Stimulated activated effector memory CD8-positive, alpha-beta T cell treated with anti-CD3 and anti-CD28 coated beads, Interleukin-12 subunit alpha, Interleukin-12 subunit beta, amount 100 ng/mL, for 72 hours (primary cell): ENCODE measurements at places on chromosomes 13 and 19.
A peak's percentile ranks its signal among the peaks of the same experiment; 100 is the strongest.

DNA sequence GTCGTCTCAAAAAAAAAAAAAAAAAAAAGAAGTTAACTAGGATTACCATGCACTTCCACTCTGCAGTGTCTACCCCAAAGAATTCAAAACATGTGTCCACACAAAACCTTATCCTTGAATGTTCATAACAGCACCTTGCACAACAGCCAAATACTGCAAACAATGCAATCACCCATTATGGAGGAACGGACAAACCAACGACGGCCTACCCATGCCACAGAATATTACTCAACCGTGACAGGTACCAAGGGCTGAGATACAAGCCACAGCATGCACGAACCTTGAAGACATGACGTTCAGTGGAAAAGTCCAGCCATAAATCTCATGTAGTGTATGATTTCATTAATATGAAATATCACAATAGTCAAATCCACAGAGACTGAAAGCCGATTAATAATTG, 3.0 kb upstream of the SHISA7 start:
- no peak for DNase-seq

- no peak for DNase-seq
Observed at GRCh38 chr13:21071015-21071414, 9.6 kb upstream of the LATS2 start.

DNA sequence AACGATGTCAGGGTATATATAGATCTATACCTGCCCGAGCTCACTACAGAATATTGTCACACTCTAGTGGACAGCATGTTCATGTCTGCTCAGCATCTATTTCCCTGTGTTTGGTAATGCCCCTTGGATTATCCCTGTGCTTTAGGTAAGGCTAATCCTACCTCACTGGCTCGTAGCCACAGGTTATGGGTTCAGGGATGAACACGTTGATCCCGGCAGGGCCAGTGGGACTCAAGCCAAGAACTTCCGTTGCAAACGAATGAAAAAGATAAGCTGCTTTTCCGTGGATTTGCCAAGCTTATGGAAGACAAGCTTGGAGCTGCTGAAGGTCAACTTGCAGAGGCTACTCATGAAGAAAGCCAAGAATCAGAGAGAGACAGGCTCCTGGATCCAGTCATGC, 400.0 kb upstream of the TSHZ3 start:
- no peak for DNase-seq

DNA sequence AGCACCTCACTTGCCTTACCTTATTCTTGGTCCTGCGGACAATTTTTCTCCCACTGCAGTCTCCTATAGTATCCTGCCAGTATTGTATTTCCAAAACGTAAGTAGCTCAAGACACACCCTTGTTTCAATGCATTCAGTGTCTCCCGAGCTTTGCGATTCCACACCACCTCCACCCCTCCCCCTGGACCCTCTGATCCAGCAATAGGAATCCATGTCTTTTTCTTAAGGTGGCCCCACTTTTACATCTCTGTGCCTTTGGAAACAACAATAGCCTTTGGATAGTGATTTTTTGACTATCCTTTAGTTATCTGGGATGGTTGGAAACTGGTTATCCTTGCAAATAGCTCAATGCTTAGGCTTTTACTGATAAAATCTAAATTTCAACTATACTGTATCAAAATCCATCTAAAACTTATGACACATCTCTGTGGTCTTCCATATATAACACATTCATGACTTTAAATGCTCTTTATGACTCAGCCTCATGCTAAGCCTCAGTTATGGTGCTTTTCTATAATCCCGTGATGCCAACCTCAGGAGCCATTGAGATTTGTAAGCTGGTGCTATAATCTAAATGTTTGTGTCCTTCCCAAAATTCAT, 27.1 kb downstream of the FAM216B start:
- DNase-seq = no peak

GRCh38 chr19:44891016-44891882, at the start of gene TOMM40:
TSS of gene TOMM40 (plus strand) at chr19:44891254. CDS start at chr19:44891416, 162 bp downstream.
- no peak for DNase-seq

GRCh38 chr19:18941628-18942354, 774 bp upstream of the HOMER3 start:
- DNase-seq = no peak

DNA sequence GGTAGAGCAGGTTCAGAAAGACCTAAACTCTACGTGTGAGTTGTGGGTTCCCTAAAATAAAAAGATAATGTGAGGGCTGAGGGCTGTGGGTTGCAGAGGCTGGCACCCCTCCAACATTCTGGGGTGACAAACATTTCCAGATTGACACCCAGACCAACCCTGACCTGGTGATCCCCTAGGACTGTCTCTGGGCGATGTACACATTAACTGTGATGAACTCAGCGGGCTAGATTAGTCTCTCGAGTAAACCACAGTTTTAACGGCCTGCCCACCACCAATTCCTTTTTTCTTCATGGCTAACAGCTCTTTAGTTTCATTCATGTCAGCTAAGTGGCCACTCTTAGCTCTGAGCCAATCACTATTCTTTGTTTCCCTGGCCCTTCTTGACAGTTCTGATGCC, 24.8 kb downstream of the SIAH3 start:
- DNase-seq = no peak

GRCh38 chr13:33119022-33119781, 103.0 kb downstream of the KL start:
- DNase-seq = no peak

- DNase-seq = no peak
Observed at GRCh38 chr13:22757530-22758120, 423.2 kb upstream of the SGCG start.

- no peak for DNase-seq
Observed at GRCh38 chr13:109119896-109120295, 490.5 kb downstream of the MYO16 start.

- DNase-seq = no peak
Observed at GRCh38 chr13:99659226-99659625, 158.0 kb downstream of the TM9SF2 start.

DNA sequence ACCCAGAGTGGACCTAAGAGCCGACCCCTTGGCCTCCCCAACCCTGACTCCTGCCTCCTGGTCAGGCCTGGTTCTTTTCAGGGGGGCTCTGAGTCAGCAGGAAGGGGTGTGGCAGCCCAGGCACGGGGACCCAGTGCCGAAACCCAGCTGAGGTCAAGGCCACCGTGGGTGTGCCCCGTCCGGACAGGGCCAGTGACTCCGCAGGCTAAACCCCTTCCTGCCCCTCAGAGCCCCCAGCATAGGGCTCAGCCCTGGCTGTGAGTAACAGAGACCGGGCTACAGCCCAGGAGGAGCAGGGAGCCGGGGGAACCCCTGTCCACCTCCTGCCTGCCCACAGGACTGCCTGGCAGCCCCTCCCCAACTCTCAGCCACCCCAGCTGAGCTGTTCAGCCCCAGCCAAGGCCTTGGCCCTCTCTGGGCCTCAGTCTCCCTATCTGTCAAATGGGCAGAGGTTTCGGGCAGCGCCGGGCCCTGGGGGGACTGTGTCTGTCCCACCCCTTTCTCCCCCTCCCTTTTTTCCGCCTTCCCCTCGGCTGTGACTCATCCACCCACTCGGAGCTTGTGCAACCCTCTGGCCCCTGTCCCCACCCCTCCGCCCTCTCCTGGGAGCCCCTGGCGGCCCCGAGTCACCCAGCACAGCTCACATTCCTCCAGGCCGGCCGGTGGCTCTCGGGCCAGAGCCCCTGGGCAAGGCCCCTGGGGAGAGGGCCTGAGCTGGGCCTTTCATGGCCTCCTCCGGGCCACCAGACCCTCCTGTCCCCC, 8.6 kb downstream of the ZBTB7A start:
- peak; percentile 80 for DNase-seq

- no peak for DNase-seq
Observed at GRCh38 chr19:5988517-5989387, 10.8 kb upstream of the RANBP3 start.

GRCh38 chr19:48630296-48631063, 6.7 kb downstream of the DBP start:
- DNase-seq = no peak

- DNase-seq = no peak
Observed at GRCh38 chr13:95181586-95181985, 119.7 kb downstream of the ABCC4 start.

DNA sequence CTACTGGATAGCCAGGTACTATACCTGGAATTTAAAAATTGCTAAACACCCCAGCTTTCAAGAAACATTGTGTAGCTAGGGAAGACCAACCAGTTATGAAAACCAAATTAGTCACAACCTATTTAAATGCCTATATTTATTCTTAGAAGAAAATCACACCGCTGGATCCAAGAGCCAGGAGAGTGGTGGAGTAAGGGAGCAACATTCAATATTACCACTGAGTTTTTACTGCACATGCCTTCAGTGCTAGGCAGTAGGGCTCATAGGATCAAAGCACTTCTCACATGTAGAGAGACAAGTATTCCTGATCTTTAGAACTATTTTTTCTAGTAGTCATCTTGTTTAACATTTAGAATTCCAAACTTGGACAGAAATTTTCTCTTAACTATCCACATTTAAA, 11.2 kb downstream of the ITM2B start:
- no peak for DNase-seq

DNA sequence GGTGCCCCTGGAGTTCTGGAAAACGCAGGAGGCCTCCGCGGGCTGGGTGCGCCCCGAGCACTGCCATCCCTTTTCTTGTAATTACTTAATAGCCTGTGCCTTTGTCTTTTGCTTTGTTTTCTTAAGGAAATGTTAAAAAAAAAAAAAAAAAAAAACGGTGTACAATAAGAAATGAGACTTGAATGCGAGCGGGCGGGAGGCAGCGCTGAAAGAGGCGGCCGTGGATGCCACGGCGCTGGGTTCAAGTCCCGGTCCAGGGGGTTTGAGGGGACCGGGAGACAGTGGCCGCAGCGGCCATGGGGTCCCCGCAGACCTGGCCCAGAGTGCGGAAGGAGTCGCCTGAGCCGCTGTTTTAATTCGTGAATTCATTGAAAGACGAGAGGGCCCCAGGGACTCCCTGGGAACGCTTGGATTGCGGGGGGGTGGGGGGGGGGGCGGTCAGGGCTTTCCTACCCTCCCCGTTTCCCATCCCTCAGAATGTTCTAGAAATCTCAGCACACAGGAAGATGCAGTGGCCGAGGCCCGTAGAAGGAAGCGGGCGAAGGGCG, 349.2 kb upstream of the ARGLU1 start:
- DNase-seq = no peak

DNA sequence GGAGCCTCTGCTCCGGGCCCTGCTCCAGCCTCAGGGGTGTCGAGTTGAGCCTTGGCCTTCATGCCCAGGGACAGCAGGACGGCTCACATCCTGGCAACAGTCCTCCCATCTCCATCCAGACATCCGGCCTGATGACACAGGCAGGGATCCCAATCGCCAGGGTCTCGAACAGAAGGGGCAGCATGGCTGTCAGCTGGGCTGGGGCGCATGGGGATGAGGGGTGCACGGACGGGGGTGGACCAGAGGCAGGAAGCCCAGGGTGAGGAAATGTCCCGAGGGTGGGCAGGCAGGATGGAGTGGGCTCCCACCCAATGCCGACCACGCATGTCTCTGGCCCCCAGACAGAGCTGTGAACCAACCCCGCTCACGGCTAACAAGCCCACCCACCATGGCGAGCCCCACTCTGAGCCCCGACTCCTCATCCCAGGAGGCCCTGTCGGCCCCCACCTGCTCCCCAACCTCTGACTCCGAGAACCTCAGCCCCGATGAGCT, 16.2 kb downstream of the EVI5L start:
- no peak for DNase-seq

DNA sequence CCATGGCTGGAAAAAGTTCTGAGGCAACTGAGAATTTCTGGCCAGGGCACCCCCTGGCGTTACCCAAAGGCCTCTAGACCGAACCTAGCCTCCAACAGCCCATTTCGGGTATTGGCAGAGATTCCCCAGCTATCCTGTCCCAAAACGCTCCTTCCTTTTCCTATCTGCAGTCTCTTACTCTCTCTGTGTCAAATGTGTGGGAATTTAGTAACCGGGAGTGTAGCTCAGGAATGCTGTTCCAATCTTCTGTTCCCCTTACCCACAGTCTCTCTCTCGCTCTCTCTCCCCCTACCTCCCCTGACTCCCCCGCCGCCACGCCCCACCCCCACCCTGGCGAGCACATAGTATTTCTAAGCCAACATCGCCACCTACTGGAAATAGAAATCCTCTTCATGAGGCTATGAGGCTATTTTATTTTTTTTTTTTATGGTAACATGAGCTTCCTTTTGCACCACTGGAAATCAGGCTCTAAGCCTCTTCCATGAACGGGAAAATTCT, 27.0 kb downstream of the OXGR1 start:
- DNase-seq = no peak

- DNase-seq = no peak
Observed at GRCh38 chr19:44072543-44073401, 813 bp downstream of the ZNF284 start.

GRCh38 chr19:10353793-10354391, 14.5 kb upstream of the ICAM3 start:
- DNase-seq = peak; percentile 28

- DNase-seq = no peak
Observed at GRCh38 chr19:54155694-54156093, 3.8 kb downstream of the LENG1 start.

DNA sequence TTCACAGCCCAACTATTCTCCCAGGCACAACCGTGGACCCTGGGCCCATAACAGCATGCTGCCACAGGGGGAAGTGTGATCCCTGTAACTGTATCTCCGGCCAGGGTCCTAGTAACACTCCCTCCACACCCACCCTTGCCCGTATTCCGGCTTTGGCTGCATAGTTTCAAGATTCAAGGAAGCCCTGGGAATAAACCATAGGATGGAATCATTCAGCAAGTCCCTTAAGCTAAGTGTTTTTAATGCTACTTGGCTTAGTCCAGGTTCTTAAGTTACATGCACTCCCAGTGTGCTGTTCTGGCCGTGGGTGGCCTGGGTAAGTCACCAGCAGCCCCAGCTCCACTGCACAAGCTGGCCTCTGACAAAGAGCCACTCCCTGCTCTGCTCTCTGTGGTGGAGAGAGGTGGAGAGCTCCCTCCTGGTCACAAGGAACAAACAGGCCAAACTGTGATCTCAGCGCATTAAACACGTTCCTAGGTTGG, 532.4 kb upstream of the SGCG start:
- DNase-seq = no peak

- DNase-seq = no peak
Observed at GRCh38 chr19:295687-296370, 4.6 kb upstream of the PLPP2 start.

DNA sequence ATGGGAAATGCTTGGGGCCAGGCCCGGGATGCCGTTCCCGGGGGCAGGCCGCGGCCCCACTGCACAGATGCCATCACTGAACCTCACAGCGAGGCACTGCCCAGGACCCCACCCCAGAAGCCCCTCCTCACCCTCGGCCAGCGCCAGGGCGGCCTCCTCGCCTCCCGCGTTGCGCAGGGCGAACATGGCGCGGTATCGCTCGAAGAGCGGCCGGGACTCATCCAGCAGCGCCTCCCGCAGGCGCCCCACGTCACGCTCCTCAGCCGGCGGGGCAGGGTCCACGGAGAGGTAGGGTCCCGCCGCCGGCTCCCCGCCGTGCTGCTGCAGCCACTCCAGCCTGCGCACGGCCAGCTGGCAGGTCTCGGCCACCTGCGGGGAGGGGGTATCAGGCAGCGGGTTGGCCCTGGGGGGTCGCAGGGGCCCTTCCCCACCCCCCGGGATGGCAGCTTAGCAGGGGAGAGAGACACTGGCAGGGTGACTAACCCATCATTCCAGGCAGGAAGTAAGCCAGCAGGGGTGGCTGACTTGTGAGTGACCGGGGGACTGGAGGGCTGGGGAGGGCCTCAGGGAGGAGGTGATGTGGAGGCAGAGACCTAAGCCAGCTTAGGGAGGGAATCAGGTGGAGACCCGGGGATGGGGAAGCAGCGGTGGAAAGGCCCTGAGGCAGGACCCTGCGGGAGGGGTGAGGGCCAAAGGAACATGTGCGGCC, 8.2 kb downstream of the DOHH start:
- no peak for DNase-seq
